CD4-positive, alpha-beta memory T cell (primary cell): ENCODE measurements at places on chromosomes 16 and 17.

GRCh38 chr17:27546624-27547300 lies 84.2 kb upstream of the LGALS9 start:
- no peak for DNase-seq

GRCh38 chr17:1762901-1763898 lies 1.3 kb downstream of the SERPINF1 start:
- DNase-seq, result no peak

- peak; percentile 19 for DNase-seq
Measured at GRCh38 chr17:8146381-8147140, 5.6 kb downstream of the PER1 start.

DNA sequence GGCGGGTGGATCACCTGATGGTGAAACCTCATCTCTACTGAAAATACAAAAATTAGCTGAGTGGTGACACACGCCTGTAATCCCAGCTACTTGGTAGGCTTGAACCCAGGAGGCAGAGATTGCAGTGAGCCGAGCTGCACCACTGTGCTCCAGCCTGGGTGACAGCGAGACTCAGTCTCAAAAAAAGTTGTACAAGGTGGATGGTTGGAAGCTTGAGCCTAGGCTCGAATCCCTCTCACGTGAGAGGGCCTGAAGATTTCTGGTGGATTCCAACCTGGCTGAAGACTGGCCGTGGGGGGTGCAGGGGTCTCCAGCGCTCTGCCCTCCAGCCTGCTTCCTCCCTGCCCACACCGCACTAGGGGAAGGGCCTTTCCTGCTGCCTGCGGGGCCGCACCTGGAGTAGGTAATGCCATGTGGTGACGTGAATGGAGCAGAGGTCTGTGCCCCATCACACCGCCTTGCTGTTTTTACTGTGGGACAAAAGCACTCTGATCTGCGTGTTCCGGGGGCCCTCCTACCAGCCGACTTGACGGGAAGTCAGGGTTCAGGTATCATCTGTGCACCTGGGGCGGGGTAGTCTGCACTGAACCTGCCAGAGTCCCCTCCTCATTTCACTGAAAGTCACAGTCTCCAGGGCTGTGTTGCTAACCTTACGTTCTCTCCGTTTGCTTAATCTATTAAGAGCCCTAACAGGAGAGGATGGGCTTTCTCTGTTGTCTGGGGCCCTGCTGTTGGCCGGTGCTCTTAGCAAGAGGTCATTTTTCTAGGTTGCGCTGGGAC lies 4.2 kb downstream of the RPL13 start:
- DNase-seq, result no peak

- no peak for DNase-seq
Measured at GRCh38 chr16:84199861-84200260, 8.9 kb downstream of the ADAD2 start.

DNA sequence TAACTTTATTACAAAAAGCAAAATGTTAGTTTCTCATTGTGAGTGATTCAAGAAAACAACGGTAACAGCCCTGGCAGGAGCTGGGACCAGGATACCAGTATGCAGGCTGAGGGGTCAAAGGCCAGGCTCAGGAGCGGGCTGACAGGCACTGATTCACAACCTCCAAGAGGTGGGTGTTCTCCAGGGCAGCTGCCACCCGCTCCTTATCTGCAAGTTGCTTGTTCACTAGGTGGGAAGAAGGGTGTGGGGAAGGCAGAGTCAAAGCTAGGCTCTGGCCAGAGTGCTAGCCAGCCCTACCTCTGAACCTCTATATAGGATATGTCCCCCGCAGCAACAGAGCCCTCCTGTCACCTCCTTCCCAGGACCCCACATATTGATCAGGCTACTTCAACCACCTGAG lies 2.1 kb downstream of the CIAO2B start:
- no peak for DNase-seq

GRCh38 chr16:31286421-31287032 lies 26.8 kb downstream of the ITGAM start:
- DNase-seq, result no peak

- DNase-seq, result no peak
Measured at GRCh38 chr16:14608111-14608566, 21.9 kb downstream of the PARN start.

- DNase-seq, result no peak
Measured at GRCh38 chr17:57913575-57914272, 41.5 kb downstream of the CUEDC1 start.

GRCh38 chr16:47956916-47957315 lies 198.9 kb downstream of the ABCC12 start:
- no peak for DNase-seq

GRCh38 chr17:79565606-79566250 lies 45.1 kb downstream of the RBFOX3 start:
- no peak for DNase-seq

- no peak for DNase-seq
Measured at GRCh38 chr16:12742741-12743140, 60.9 kb downstream of the CPPED1 start.

GRCh38 chr16:23650674-23651416 lies 9.6 kb downstream of the DCTN5 start:
- DNase-seq, result no peak

DNA sequence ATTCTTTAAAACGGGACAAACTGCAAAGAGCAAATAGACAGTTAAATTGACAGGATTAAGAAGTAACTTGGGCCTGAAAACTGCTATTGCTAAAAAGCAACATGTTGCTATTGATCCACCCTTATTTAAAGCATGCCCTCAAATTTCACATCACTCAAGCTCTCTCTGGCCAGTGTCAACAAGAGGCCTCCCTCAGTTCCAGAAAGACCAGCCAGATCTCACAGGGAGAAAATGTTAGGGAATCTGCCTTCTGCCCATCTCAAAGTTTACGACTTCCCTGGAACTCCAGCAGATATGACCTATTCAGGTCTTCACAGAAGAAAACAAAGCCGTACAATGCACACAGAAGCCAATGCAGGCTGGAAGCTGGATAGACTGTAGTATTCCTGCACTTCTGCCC lies 8.9 kb downstream of the CFAP20 start:
- no peak for DNase-seq

- DNase-seq, result no peak
Measured at GRCh38 chr16:54703339-54703738, 227.3 kb upstream of the IRX5 start.

DNA sequence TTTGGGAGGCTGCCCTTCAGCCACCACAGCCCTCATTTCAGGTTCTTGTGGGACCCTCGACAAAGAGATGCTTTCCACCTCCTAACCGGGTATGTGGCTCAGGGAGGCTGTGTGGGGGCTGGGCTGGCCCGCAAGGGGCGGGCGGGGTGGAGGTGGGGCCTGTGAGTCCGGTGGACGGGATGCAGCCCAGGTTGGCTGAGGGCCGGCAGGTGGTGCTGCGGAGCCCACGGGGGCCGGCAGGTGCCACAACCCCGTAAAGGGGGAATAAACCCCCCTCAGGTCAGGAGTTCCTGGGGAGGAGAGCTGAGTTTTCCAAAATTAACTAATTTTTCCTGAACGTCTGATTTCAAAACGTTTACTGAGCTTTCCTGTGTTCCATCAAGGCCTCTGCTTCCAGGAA lies 4.9 kb upstream of the CIAO3 start:
- DNase-seq, result no peak

- DNase-seq, result no peak
Measured at GRCh38 chr17:64200080-64201032, 62.7 kb downstream of the TEX2 start.

- DNase-seq, result no peak
Measured at GRCh38 chr16:31082368-31083045, 6.2 kb downstream of the PRSS53 start.

DNA sequence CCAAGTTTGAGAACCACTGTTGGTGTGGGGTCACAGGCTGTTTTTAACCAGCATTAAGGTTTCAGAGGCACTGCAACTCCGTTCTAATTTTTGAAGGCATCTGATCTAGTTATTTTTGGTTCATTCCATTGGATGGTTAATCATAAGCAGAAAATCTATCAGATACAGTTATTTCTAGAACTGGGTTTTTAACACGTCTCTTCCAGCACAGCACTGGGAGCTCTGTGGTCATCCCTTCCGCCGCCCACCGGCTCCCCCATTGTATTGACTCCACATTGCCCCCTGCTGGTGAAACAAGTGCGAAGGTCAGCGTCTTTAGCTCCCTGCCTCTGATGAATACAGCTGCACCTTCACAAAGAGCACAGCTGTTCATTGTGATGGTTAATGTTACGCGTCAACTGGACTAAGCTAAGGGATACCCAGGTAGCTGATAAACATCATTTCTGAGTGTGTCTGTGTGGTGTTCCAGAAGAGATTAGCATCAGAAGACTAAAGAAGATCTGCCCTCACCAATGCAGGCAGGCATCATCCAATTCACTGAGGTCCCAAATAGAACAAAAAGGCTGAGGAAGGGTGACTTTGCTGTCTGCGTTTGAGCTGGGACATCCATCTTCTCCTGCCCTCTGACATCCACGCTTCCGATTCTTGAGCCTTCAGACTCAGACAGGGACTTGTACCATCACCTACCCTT lies 8.5 kb downstream of the CCL18 start:
- peak; percentile 30 for DNase-seq

DNA sequence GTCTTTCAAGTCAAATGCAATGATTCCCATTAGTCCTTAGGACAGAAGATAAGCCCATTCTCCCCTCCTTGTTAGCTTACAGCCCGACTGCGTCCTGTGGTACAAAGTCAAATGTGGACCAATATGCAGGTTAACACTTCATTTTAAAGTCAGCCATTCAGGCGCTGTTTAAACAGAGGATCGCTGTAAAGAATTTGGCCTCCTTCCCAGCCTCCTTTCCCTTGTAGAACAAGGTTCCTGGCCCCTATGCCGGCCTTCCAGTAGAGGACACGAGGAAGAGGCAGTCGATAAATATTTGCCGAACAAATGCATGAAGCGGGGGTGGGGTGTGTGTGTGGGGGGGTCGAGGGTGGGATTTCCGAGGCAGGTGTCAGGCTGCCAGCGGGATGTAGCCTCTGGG lies 4.3 kb downstream of the SDK2 start:
- DNase-seq, result no peak

GRCh38 chr16:82769845-82770244 lies 143.1 kb downstream of the CDH13 start:
- DNase-seq, result no peak

DNA sequence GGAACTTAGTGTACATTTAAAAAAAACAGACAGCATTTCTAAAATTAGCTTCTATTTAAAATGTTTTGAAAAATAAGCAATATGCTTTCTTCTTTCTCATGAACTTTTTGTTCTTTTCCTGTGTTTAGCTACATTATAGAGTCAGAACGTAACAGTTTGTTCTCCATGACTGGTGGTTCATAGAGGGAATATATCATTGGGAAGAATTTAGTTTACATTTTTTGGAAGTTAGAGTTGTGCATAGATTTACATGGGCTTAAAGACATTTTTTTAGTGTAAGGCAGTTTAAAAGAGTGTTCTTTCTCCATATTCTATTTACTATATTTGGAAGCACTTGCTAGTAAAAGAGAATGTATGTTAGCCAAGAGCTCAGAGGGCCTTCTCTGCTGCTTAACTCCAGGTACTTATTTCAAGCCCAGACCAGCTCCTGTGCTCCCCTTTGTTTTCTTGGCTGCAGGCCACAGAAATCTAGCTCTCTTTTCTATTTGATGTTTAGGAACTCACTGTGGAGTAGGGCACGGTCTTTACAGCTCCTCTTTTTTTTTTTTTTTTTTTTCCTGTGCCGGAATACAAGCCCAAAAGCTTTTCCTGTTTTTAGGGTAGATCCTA lies 20.2 kb downstream of the AP2B1 start:
- DNase-seq, result no peak

GRCh38 chr16:67966549-67967182 lies 1.8 kb downstream of the SLC12A4 start:
- DNase-seq, result no peak
